Left hindlimb (tissue), 1 donor: ENCODE measurements at places on chromosomes 12 and 14.
A peak's percentile ranks its signal among the peaks of the same experiment; 100 is the strongest.

- DNase-seq: no peak
Observed at GRCh38 chr12:117825827-117826226, 143.0 kb downstream of the KSR2 start.

GRCh38 chr12:123897221-123897620, 75.4 kb downstream of the CCDC92 start:
- no peak for DNase-seq

GRCh38 chr12:124804011-124804621, 59.5 kb downstream of the SCARB1 start:
- peak; percentile 71 for DNase-seq

DNA sequence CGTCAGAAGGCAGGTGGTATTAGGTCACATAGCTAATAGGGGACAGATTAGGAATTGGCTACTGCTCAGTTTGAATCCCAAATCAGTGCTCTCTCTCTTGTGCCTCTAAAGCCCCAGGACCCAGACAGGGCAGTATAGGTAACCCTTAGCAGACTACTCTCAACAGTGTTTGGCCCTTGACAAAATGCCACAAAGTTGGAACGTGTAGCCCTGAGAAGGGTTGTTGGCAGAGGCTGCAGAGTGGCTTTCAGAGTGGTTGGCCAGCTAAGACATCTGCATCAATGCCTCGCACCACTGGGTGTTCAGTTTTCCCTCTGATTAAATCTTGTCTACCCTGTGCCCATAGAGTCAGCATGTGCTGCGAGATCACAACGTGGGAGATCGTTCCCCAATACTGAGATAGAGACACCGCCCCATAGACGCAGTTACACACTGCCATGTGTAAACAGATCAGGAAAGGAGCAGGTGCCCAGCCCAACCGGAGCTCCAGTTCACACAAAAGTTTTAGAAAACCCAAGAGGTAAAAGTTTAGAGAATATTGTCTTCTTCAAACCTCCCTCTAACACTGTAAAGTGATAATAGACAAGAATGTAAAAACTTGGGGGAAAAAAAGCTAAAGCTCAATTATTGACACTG, 48.3 kb downstream of the EML1 start:
- no peak for DNase-seq

DNA sequence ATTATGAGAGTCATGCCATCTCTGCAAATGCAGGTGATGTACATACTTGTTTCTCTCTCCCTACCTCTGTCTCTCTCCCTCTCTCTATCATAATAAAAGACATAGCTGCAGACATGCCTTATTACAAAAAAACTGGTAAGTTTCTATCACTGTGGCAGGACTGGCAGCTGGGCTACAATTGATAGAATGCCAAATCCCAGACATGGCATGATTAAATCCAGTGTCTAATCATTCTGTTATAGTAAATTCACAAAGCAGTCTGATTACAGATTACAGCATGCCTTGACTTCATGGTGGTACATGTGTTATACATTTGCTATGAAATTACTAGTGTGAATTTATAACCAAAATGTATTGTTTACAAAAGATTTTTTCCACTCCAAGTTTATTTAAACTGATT, 854.7 kb downstream of the TMTC2 start:
- DNase-seq: no peak

DNA sequence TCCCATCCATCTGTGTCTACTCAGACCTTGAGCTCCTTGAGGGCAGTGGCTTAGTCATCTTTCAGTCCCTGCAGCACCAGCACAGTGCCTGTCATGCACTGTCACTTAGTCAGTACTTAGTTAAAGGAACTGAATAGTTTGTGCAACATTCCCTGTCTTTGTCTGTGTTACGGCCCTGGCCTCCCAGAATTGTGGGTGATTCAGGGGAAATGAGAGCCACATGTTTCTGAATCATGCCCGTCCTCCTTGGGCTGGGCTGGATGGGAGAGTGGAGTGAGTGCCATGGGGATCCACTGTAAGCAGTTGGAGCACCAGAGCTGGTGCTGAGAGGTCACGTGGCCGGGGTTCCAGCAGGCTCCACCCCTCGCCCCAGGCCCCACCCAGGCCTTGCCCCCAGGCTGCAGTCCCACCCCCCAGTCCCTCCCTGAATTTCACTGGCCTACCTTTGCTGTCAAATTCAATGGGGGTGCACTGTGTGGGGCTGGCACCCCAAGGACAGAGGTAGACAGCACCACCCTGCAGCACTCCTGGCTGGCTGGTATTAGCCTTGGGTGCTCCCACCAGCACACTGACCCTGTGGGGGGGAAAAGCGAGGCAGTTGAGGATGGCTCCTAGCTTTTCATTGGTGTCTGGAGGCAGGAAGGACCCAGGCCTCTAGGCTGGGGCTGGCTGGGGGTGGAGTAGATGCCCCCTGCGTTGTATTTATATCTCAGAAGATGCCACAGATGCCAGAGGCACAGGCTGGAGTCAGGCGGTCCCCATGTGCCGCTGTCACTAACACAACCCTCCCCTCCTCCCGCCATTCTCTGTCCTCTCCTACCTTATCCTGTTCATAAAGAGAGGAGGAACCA, 7.5 kb downstream of the ITGA5 start:
- DNase-seq: no peak

DNA sequence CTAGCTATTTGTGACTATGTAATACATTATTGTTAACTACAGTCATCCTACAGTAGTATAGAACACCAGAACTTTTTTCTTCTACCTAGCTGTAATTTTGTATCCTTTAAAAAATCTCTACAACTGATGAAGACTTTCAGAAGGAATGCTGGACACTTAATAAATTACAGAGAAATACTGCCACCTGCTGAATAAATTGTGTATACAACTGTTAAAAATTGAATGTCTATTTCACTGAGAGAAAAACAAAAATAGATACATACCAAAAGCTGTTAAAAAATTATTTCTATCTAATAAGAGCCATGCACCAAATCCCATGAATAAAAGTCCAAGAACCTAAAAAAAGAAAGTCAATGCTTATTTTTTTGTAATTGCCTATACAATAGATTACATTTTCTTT, 6.6 kb downstream of the TSPAN19 start:
- DNase-seq: no peak

- DNase-seq: no peak
Observed at GRCh38 chr14:67228325-67228984, 12.8 kb upstream of the PALS1 start.

DNA sequence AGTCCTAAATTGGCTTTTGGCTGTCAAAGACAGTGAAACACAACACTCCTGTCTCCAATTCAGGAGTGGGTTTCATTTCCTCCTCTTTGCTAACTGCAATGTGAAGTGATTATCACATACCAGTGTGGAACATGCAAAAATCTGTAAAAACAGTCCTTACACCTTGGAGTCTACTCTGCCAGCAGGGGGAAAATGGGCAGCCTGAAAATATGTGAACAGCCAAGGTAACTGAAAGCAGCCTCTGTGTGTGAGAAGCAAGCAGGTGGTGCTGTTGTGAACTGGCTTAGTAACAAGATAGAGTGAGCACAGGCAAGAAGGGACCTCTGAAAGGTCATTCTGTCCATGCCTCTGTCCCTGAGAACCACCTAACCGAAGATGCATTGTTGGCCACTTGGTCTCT, 6.0 kb downstream of the PRMT8 start:
- no peak for DNase-seq
